Stimulated activated naive CD4-positive, alpha-beta T cell (primary cell): ENCODE measurements at places on chromosomes 3 and 15.

GRCh38 chr15:41561777-41562145 is 2.7 kb downstream of the TYRO3 start:
- no peak for DNase-seq

GRCh38 chr3:184952671-184953070 is 140.7 kb downstream of the VPS8 start:
- DNase-seq = no peak

- DNase-seq = no peak
Observed at GRCh38 chr3:140760324-140761075, 82.6 kb downstream of the TRIM42 start.

DNA sequence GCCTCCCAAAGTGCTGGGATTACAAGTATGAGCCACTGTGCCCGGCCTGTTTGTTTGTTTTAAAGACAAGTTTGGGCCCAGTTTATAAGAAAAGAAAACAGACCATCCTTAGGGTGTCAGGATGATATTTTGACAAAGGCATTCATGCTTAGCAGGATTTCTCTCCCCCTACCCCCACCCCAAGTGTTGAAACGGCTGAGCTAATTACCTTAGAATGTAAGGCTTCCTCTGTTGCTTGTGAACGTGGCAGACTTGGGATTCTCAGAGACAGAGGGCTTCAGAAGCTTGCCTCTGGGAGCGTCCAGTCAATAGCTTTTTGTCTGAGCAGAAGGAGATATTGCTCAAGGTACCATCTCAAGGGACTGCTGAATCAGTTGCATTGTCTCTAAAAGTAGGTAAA is 24.0 kb downstream of the FLNB start:
- no peak for DNase-seq

DNA sequence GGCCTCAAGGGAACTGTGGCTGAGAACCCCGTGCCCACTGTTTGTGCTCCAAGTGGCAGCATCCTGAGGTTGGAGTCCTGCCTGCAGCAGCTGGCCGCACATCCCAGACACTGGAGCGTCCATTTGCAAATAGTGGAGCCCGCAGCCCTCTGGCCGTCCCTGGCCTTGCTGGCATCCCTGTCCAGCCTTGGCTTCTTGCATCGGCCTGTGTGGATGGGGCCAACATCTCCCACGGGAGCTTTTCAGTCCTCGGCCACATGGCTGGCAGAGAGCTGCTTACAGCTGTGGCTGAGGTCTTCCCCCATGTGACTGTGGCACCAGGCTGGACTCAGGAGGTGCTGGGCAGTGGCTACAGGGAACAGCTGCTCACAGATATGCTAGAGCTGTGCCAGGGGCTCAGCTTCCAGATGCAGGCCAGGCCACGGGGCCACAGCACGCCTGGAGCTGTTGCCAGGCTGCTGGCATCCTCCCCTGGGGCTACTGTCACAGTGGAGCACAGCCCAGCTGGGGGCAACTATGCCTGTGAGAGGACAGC is 71.2 kb downstream of the FAM43A start:
- no peak for DNase-seq

- no peak for DNase-seq
Observed at GRCh38 chr3:160945336-160945735, 159.8 kb downstream of the B3GALNT1 start.

DNA sequence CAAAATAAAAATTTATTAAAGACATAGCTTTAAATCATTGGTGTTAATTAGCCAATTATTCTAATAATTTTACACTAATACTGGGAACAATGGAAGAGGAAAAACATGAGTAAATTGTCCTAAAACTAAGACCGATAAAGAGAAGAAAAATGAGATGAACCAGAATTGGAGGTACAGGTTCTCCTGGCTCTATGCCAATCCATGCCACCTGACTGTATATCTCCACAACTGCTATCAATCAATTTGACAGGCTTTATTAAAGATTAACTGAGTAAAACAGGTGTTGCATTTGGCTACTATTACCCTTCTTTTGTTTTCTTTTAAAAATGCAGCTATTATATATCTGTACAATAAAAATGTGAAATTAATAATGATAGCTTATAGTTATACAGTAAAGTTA is 850.0 kb downstream of the CADM2 start:
- DNase-seq = no peak

GRCh38 chr3:116005404-116005803 is 382.1 kb downstream of the GAP43 start:
- DNase-seq = no peak

GRCh38 chr15:79381593-79381992 is 50.5 kb upstream of the MINAR1 start:
- DNase-seq = no peak

DNA sequence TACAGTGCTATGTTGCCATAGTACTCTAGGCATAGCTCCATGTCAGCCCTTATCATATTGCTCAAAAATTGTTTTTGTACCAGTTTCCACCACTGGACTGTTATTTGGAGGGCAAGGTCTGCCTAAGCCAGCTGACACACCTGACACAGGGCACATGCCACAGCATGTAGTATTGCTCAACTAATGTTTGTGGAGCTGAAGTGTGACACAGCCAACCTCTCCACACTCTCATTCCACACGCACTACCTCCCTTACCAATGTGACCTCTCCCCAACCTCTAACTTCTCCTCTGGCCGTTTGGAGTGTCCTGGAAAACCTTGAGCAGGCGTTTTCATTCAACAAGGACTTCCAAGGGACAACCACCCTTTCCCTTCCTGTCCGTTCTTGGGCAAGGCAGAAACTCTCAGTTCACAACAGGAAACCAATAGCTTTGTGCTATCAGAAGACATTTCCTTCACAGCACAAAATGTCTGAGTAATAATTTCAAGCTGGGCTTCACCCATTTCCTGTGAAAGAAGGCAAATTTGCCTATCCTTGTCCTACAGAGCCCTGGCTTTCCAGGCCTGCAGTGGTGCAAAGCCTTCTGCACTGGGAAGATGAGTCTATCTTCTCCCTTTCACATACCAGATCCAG is 38.4 kb downstream of the TLNRD1 start:
- DNase-seq = no peak

DNA sequence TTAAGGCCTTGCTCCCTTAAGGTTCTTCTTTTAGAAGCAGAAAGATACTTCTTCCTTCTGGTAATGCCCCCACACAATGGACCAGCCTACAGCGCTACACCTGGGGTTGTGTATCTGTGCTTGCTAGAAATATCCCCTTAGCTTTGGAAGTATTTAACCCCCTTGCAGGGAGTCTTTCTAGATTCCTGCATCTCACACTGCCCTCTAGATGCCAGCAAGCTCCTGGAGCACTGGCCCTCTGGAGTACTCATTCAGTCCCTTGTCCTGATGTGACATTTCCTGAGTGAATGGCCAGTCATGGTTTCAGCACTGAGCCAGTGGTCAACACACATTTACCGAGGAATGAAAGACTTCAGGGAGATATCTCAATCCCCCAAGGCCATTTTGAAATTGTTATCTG is 30.4 kb upstream of the RBP2 start:
- no peak for DNase-seq

DNA sequence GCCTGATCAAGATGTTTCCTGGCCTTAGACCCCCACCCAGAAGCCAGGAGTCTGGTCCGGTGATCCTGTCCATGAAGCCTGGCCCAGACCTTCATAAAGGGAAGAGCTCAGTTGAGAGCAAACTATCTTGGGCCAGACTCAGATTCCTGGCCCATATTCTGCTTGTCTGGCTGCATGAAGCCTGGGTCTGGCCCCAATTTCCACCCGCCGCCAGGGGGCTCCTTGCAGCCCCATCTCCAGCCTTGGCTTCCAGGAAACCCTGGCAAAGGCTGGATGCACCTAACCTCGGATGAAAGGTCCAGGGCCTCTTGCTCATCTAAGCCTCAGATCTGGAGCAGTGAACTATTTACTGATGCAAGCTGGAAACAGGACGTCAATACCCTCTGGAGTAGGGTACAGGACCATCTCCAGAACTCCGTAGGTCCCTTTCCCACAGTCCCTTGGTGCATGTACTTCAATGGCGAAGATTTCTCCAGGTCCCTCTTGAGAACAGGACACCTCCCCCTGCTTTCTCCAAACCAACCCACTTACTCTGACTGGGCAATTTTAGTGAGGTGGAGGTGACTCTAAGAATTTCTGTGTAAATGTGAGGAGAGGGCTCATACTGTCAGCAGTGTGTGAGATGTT is 5.6 kb downstream of the FOXL2 start:
- DNase-seq = no peak

DNA sequence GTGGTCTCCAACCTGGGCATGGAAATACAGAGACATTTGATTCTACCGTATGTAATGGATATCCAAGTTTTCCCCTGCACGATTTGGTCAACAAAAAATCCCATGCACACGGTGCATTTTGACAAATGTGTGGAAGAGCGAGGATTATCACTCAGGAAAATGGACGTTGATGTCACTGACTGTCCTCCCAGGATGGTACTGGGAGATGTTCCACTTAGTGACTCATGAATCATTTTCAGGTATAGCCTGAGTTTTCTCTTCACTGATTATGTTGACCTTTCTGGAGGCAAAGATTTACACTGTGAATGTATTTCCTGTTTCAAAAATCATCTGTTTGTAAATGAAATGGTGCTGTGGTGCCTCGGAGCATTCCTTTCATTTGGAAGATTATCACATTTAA is 596.7 kb upstream of the ADAMTS9 start:
- no peak for DNase-seq

DNA sequence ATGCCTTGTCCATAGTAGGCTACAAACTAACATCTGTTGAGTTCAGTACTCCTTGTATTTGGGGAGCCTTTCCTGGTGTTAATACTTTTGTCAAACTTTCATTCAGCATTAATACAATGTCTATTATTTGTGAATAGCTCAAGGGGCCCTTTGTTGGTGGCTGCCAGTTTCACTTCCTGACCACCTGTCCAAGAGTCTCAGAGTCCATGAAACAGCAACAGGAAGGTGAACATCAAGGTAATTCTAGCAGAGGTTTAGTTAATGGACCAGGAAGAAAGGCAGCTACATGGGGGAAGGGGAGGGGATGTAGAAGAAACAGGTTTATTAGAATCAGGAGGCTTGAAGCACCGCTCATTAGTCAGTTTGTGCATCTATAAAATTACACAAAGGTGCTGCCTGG is 386.9 kb downstream of the PDCD6IP start:
- no peak for DNase-seq

DNA sequence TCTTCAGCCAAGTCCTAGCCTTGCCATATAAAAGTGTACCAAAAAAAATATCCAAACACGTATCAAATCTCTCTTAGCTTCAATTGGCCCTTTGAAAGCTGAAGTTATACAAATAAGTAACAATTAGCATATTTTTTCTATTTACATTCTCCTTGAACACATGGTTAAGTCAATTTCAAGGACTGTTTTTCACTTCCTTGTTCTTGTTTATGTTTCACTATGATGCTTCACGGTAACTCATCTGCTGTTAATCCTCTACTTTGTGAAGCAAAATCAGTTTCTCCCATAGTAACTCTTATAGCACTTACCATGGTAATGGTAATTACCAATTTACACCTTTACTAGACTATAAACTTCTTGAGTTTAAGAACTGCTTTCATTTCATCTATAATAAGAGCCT is 10.6 kb upstream of the SPRED1 start:
- DNase-seq = no peak

DNA sequence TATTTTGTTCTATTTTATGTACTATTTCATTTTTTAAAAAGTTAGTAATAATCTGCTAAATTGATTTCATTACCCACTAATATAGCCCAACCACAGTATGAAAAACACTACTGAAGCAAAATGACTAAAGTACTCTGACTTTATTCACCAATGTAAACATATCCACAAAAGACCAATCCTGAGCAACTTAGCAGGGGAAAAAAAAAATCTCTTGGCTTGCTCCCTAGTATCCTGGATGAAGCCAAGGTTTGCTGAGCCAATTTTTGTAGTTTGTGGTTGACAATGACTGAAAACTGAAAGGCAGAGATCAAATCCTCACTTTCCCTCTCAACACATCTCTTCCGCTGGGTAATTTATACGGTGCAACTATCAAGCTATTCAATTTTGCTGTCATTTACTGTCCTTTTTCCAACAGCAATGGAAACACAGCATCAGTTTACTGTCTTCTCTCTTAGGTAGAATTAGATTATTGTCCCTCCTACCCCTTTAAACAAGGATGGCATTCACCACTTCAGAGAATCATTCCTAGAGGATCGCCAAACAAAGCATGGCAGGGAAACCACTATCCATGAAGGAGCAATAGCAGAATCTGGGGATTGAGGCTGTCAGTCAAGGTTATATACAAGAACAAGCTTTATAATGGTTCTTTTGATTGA is 149.7 kb downstream of the THRB start:
- no peak for DNase-seq

GRCh38 chr15:28115871-28116270 is 16.8 kb upstream of the OCA2 start:
- DNase-seq = no peak

DNA sequence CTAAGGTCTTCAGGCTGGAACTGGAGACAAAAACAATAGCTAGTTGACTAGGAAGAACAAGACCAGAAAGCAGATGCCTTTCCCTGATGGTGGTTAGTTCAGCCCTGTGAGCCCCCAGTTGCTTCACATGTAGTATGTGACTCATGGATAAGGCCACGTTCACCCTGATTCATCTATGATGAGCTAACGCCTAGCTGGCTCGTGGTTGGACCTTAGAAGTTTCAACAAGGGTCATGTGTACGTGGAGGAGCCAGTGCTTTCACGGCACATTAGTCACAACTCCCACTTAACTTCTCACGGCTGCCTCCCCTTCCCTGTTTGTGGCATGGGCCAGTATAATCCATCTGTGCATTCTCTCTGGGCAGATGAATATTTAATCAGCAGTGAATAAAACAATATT is 20.6 kb downstream of the COL8A1 start:
- DNase-seq = no peak

DNA sequence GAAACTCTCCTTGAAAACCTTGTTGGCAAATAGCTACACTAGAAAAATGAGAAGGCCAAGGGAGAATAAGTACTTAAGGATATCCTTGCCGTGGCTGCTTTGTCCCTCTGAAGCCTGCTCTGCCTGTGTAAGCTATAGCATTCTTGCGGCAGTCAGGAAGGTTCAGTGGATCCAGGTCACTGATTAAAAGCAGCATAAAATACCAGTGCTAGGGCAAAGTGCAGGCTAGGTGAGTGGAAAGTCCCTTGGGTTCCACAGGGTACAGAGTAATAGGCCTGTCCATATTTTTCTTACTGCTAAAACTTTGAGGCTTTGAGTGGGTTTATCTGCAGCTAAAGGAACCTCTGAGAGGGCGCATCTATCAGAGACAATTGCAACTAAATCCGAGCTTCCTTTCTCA is 10.3 kb downstream of the CXCR6 start:
- no peak for DNase-seq

GRCh38 chr3:74410276-74410941 is 204.1 kb downstream of the CNTN3 start:
- no peak for DNase-seq

- no peak for DNase-seq
Observed at GRCh38 chr3:70020906-70021660, 21.6 kb downstream of the SAMMSON start.

DNA sequence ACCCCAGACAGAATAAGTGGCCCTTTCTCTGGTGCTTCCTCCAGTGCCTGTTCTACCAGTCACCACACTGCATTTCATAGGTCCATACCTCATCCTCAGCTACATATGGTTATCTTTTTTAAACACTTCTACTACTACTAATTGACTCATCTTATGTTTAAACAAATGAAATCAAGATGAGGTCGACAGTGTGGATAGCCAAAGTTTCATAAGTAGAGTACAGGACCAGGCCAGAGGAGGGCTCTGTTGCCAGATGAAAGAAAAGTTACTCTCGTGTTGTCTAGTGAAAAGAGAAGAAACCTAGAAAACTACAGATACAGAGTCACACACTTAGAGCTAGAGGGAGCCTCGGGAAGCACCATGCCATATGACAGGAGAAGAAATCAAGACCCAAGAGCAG is 296.1 kb downstream of the VPS13C start:
- no peak for DNase-seq
